ENCODE measurements at places on chromosomes 12 and 14.
A peak's percentile ranks its signal among the peaks of the same experiment; 100 is the strongest.

- no peak for DNase-seq
Measured at GRCh38 chr12:106863189-106863588, 88.7 kb downstream of the RIC8B start.

DNA sequence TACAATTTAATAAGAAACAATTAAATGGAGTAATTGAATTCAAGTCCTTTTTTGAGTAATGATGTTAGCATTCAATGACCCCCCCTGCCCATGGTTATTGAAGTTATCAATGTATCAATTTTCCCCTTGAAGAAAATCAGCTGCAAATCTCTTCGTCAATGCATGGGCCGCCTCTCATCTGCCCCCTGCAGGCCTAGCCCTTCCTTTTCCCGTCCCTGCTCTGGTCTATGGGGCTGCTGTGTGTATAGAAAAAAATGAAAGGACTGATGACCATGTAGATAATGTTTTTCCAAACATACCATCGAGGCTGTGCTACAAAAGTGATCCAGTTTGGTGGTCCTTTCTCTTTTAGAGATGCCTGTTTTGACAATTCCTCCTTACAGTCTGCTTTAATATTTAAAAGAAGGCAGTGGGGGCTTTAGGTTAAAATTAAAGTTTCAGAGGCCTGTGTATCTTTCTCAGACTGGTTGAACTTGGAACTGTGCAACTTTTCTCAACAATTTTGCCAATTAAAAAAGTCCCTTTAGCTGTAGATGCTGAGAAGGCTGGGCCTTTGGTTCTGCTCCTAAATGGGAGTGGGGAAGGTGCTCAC is 98.4 kb downstream of the APAF1 start:
- peak; percentile 32 for DNase-seq

DNA sequence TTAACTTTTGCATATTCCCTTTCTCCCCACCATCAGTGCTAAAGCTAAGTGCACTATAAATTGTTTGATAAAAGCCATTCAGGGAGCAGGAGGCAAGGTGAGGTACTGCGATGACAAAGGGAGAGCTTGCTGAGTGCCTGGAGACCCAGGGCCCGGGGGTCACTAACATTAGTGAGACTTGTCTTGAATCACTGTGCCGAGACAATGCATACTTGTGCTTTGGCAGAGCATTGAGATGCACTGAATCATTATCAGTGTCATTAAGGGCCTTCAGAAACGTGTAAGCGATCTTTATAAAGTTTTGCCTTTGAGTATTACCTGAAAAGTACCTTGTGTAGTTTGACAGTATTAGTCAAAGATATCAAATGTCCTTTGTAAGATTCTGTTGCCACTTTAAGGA is 447.5 kb downstream of the PCNX1 start:
- DNase-seq = no peak

DNA sequence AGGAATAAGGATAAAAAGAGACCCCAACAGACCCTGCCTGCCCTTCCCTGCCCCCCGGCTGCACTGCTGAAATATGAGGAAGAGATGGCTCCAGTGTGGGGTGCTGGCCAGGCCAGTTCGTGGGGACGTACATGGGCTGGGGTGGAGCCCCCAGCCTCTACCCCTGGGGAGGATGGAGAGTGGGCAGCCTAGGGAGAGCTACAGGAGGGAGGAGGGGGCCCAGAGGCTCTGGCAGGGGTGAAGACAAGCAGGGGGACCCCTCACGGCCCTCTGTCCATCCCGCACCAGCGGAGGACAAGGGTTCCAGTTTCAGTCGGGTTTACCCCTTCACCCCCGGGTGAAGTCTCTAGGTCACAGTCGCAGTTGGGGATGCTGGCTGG is 11.0 kb upstream of the RPLP0 start:
- DNase-seq = no peak

DNA sequence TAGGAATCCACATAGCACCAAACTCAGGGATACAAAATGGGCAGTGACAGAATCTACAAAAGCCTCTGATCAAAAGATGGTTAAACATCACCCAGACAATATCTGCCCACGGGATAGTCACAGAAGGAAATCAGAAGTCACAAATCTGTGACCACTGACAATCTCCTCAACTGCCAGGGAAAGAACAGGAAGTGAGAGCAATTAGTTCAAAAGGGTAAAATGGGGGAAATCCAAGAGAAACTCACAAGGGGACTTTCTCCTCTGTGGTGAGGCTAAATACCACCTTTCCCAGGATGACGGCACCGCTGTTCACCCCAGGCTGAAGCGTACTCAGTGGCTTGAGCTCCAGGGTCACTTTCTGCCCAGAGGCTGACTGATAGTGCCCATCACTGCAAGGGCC is 10.7 kb downstream of the TTC5 start:
- DNase-seq = peak; percentile 10

DNA sequence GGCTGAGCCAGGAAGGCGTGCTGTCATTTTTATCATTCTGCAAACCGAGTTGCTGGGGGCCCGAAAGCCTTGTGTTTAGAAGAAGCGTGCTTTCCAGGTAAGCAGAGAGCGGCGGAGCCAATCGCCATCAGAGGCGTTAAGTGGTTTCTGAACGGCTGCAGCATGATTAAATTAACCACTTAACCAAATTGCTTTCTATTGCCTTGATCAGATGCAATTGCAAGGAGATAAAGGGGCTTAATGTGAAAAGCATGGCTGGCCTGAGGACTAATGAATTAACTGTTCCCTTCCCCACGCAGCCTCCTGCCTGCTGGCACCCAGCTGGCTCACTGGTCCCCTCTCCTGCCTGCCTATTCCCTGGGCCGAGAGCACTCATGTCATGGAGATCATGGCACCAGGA is 36.6 kb upstream of the CHGA start:
- no peak for DNase-seq

GRCh38 chr12:44422559-44422958 is 453.6 kb downstream of the NELL2 start:
- DNase-seq = no peak

DNA sequence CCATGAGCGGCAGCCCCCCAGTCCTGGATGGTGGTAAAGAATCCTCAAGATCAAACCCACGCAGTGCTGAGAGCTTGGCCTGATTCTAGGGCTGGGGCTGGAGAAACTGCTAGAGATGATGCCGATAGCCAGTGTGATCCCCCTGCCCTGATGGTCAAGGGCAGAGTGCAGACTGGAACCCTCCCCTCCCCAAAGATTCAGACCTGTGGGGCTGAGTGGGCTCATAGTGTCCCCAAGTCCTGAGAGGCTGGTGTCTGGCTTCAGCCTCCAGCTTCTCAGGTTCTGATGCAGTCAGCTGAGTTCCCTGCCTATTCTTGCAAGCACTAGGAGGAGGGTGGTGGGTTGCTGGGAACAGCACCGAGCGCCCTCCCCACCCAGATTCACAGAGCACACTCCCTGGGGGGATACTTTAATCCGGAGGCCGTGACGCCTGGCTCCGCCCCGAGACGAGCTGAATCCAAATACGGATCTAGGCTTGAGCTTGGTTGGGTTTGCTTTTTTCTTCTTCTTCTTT is 11.9 kb downstream of the RHOF start:
- no peak for DNase-seq

- DNase-seq = no peak
Measured at GRCh38 chr12:6824085-6824775, 2.6 kb downstream of the GPR162 start.

- no peak for DNase-seq
Measured at GRCh38 chr12:24411948-24412347, 462.5 kb upstream of the SOX5 start.

GRCh38 chr12:56628671-56629458 is 1.3 kb downstream of the BAZ2A start:
- peak; percentile 69 for DNase-seq

- no peak for DNase-seq
Measured at GRCh38 chr12:107335802-107336570, 242.6 kb upstream of the CRY1 start.

DNA sequence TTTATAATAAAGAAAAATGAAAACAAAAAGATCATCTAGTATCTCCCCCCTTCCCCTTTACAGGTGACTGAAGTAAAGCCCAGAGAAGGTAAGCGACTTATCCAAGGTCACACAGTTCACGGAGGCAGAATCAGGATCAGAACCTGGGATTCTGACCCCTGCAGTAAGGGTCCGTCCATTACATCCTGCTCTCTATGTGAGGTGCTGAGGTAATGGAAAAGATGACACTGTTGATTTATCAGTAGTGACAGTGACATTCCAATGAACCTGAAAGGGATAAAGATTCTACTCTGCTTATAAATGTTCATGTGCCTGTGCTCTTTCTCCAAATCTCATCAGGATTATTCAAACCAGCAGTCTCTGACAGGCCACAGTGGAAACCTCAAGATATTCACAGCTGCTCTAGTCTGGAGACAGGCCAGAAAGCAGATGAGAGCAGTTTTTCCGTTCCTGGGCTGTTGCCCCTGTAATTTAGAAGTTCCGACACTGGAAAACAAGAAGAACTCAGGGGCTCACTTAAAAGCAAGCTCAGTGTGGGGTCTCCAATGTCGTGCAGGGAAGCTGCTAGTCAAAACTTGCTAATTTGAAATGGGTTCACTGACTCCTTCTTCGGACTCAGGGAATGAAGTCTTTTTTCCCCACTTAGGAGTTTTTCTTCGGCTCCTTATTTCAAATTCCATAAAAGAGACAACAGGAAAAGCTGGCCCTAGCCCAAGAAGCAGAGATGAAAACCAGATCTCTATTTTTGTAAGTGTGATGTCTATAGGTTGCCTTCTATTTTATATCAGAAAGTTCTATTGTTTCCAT is 131.8 kb upstream of the EEA1 start:
- DNase-seq = peak; percentile 26

DNA sequence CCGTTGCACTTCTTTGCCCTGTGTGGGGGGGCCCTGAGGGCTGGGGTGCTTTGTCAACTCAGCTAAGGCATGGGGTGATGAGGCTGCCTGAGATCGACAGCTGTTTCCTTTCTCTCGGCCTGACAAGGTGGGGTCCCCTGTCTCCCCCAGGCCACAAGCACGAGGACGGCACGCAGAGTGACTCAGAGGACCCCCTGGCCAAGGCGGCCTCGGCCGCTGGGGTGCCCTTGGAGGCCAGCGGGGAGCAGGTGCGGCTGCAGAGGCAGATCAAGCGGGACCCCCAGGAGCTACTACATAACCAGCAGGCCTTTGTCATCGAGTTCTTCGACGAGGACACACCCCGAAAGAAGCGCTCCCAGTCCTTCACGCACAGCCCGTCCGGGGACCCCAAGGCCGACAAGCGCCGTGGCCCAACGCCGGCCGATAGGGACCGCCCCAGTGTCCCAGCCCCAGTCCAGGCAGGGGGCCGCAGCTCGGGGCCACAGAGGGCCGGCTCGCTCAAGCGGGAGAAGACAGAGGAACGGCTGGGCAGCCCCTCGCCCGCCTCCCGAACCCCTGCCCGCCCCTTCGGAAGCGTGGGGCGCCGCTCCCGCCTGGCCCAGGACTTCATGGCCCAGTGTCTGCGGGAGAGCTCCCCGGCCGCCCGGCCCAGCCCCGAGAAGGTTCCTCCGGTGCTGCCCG is 18.8 kb downstream of the CEP170B start:
- no peak for DNase-seq

GRCh38 chr14:75542588-75543091 is 20.4 kb downstream of the BATF start:
- peak; percentile 85 for DNase-seq

- DNase-seq = no peak
Measured at GRCh38 chr14:88194531-88194930, 128.5 kb downstream of the KCNK10 start.

DNA sequence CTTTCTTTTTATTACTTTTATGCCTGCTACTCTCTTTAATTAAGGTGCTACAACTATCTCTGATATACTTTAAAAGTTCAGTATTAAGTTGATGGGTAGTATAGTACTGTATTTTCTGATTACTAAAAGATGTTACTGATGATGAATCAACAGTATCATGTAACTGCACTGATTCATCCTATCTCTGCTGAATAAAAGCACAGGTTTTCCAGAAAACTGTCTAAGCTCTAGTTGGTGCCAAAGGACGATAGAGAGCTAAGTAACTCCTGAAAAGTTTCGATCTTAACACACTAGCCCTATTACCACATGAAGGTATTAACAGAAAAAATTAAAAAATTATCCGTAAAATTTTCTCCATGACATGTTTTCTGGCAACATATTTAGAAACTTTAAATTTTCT is 2.1 kb downstream of the SCAF11 start:
- no peak for DNase-seq

DNA sequence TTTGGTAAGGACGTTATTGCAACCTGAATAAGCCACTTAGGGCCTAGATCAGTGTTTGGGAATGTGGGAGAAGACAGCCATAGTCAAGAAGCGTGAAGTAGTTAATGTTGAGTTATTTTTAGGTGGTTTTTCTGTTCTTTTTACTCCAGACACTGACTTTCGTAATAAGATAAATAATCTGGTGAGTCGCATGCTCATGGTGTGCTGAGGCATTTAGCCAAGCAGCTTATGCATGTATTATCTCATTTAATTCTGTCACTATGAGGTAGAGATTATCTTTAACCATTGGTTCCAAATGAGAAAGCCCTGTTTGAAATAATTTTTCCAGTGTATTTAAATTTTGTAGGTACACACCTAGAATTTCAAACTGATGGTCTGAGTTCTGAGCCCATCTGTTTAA is 67.3 kb downstream of the RCOR1 start:
- no peak for DNase-seq

DNA sequence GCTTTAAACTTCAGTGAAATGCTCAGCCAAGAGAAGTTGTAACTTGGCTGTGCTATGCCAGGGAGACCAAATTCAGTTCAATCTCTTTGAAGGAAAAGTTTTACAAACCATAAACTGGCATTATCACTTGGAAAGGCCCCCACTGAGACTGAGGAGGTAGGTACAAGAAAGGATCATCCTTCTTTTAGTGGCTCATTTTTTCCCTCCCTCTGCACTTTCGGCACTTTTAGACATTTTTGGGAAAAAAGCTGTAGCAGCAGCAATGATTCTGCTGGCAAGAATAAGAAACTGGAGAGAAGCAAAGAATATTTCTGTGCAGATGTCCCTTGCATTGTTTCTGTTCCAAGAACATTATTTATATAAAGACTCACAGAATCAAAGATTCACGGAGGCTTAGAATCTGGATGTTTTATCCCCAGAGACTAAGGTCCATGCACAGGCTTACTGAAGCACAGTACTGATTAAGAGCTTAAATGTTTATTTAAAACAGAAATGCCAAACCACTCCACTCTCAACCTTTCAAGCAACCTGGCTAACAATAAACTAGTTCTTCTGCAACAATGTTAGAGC is 12.3 kb downstream of the ZC2HC1C start:
- DNase-seq = no peak
